ENCODE measurements at places on chromosomes 3 and 15.
A peak's percentile ranks its signal among the peaks of the same experiment; 100 is the strongest.

DNA sequence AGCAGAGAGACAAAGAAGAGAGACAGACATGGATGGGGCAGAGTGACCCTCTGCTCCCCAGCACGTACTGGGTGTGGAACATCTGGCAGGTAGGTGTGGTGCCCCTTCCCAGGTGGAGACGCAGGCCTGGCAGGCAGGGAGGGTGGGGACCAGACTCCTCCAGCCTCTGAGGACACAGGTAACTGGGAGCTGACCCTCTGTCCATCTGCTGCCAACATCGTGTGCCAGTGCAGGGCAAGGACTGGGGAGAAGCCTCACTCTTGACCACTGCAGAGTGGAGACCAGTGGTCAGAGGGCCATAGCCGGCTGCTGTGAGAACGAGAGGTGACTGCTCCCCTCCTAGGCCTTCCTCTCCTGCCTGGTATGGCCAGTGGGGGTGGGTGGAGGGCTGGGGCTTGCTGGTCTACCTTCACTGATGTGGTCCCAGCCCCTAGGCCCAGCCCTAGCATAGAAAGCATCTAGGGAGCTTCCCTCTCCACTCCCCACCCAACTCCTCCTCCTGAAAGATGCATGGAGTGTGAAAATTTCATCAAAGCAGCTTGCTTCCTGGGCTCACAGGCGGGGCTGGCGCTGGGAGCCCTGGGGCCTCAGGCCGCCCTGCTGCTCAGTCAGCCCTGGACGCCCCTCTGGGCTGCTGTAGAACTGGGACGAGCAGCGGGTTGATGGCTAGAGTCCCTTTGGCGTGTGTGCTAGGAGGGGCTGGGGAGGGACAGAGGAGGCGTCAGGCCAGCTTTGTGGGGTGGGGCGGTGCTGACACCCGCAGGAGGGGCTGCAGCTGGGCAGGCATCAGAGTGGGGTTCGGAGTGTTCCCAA lies 90.3 kb downstream of the PLXNA1 start:
- DNase-seq = no peak

- no peak for DNase-seq
Observed at GRCh38 chr3:173902871-173903270, 505.3 kb downstream of the NLGN1 start.

DNA sequence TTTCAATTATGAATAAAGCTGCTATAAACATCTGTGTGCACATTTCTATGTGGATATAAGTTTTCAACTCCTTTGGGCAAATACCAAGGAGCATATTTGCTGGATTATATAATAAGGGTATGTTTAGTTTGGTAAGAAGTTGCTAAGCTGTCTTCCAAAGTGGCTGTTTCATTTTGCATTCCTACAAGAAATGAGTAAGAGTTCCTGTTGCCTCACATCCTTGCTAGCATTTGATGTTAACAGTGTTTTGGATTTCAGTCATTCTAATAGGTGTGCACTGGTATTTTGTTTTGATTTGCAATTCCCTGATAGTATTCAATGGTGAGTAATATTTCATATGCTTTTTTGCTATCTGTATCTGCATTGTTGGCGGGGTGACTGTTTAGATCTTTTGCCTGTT lies 120.7 kb upstream of the MDFIC2 start:
- no peak for DNase-seq

GRCh38 chr3:127450331-127450730 lies 140.2 kb downstream of the TPRA1 start:
- no peak for DNase-seq

DNA sequence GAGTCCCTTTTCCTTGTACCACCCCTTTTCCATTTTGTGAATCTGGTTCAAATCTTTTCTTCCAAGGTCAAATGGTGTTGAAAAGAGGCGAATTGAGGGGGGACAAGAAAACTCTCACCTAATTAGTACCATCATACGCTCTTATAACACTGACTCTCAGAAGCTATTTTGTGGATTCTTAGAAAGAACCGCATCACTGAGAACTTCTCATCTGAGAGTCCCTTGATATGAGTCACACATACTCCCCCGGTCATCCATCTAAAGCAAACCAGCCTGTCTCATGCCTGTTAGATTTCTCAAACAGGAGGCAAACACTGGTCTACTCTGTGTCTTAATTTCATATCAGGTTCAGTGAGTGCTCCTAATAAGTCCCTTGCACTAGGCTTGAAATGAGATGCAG lies 76.5 kb upstream of the SPRED1 start:
- no peak for DNase-seq

- peak; percentile 34 for DNase-seq
Observed at GRCh38 chr3:187616307-187616972, 53.8 kb downstream of the SST start.

- peak; percentile 28 for DNase-seq
Observed at GRCh38 chr15:70833861-70834765, 19.8 kb downstream of the LARP6 start.

DNA sequence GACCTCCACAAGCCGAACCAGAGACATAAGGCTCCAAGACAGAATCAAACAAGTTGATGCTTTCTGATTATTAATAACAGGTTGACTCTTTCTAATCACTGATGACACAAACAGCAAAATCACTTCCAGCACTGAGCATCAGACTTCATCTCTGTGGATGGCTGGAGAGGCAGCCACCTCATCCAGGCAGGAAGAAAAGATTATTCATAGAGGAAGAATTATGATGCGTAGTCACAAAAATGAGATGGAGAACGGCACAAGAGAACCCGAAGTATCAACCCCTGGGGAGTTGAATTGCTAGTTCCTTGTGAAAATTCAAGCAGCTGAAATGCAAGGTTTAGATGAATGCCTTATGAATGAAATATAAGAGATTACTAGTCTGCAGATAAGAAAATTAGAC lies 49.9 kb upstream of the LMCD1 start:
- no peak for DNase-seq

DNA sequence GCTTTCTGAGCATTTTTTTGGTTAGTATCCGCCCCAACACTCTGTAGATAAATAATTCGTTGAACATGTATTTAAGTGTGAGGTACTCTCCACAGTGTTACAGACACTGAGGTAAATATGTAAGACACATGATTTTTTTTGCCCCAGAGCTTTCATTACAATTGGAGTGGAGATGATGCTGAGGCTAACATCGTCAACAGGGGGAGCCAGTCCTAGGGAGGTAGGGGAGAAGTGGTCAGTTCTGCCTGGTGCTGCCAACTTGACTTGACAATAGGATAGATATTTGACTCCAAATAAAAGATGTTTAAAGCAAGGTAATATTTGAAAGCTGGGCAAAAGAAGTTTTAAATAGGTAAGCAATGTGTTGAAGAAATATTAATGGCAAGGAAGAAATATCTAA lies 295.7 kb downstream of the UNC13C start:
- DNase-seq = no peak

DNA sequence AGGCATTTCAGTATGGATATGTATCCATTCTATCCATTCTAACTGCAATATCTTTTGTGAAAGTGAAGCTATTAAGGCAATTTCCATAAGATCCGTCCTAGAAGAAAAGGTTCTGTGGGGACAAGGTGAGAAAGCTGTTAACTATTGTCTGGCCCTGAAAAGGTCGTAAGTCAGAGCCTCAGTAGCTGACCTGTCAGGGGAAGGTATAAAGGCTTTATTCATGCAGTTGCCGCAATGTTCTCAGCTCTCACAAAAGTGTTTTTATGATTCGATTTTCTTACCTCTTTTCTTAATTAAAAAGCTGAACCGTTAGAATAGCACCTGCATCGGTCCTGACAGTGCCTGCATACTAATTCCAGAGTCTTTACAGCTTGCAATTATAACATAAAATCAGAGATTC lies 24.7 kb downstream of the ZIC4 start:
- no peak for DNase-seq

DNA sequence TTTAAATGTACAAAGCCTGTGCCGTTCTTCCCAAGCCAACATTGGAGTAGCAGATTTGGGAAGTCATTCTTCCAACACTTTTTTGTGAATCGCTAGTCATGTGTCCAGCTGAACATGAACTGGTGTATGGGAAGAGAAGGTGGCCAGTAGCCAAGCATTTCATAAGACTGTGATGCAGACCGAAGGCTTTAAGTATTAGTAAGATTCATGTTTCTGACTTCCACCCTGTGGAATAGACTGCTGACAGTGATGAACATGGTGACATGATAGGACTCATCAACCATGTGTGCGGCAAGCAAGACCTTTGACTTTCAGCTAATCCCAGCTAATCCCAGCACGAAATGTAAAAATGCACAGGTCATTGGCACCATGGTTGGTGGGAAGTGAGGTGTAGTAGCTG lies 48.3 kb upstream of the THSD4 start:
- no peak for DNase-seq

GRCh38 chr3:100252001-100252400 lies 8.8 kb upstream of the TBC1D23 start:
- DNase-seq = no peak

- no peak for DNase-seq
Observed at GRCh38 chr15:29143909-29144635, 125.5 kb downstream of the NSMCE3 start.

DNA sequence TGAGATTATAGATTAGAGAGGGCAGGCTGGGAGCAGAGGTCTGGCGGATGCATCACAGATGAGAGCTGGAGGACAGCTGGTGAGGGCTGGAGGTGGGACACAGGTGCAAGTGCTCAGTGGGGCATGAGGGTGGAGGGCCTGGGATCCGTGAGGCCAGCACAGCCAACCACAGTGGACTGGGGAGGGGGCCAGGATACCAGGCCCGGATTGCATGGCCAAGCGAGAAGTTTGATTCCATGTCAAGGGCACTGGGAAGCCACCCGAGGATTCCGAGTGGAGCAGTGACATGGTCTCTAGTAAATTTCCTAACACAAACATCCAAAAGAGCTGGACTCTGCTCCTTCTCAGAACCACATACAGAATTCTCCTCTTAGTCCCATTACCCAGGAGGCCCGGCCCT lies 44.0 kb upstream of the SLC41A3 start:
- DNase-seq = no peak

DNA sequence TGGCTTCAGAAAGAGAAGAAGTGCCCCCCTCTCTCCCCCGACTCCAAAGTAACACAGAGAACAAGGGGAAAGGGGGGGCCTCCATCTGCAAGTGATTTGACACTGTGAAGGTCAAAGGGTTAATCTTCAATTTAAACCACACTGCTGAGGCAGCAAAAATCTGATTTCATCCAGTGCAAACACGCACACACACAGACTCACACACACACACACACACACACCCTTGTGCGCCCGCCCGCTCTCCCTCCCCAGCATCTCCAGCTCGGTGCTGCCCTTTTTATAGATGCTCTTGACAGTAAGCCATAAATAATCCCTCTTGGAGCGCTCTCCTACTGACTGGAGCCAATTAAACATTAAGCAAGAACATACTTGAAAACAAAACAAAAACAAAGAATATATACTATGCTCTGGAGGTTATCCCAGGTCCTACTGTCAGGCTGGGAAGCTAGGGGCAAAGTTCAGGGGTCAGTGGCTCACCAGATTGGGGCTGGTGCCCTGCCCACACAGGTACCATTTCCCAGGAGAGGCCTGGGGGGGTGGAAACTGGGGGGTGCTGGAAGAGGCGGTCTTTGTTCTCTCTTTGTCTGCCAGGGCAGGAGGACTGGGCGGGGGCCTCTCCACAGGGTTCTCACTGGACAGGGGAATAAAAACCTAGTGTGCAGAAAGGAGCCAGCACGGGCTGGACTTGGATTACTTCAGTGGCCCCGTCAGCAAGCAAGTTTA lies 16.3 kb downstream of the BMF start:
- DNase-seq = peak; percentile 59

DNA sequence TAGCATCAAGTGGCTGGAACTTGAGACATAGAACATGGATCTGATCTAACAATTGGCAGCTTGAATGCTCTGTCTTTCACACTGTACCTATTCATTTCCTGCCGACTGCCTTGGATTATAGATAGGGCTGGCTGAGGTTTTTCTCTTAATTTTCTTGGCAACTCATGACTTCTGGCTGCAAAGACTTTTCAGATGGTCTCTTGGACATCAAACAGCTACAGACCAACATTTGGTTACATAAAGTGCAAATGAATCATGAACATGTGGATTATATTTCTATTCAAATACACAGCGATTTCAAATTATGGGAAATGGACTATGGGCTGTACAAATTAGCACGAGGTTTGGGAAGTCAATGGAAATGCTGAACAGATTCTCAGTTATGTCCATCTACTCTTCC lies 26.2 kb upstream of the IL16 start:
- no peak for DNase-seq

DNA sequence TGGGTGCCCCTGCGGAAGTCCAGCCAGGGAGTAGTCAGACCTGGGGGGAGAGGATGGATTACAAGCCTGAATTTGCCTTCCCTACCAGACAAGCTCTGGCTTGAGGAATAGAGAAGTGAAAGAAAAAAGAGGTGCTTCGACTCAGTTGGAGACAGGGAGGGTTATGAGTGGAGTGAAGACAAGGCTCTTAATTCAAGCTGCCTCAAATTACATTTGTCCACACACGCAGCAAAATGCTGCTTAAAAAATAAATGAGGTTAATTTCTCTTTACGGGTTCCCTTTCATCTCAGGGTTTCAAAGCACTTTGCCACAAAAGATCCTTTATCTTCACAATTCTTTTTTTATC lies 49.0 kb upstream of the SLC4A7 start:
- DNase-seq = no peak

- no peak for DNase-seq
Observed at GRCh38 chr3:124282751-124283651, 291.1 kb upstream of the ROPN1 start.

DNA sequence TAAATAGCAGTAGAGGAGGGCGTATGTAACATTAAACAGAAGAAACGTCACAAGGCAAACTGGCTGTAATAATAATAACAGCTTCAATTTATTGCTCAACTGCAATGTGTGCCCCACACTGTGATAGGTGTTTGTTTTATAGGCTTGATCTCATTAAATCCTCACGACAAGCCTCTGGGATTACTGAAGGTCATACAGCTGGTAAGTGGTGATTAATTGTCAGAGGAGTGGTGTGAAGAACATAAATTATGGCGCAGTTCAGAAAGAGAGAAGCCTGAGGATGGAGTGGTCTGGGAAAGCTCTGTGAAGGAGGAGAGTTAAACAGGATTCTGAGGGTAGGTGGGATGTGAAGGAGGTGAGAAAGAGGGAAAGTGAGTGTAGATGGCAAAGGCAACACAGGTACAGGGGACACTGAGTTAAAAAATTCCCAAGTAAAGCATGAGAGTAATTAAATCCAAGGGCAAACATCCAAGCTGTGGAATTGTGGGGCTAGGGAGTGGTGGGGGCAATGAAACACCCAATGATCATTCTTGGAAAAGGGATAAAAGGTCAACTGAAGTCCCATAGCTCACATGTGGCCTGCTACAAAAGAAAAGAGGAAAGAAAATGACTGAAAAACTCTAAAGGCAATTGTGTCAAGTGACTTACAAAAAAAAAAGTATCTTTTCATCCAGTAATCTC lies 16.5 kb upstream of the GLCE start:
- peak; percentile 3 for DNase-seq

GRCh38 chr3:171248426-171249111 lies 211.6 kb downstream of the TNIK start:
- no peak for DNase-seq

- no peak for DNase-seq
Observed at GRCh38 chr3:75906555-75907112, 121.3 kb upstream of the ZNF717 start.

Data from NCI-H2029 (cell line).